ENCODE measurements at places on chromosomes 6 and 20.
A peak's percentile ranks its signal among the peaks of the same experiment; 100 is the strongest.

GRCh38 chr6:101851911-101852310 lies 458.4 kb downstream of the GRIK2 start:
- DNase-seq, result no peak

DNA sequence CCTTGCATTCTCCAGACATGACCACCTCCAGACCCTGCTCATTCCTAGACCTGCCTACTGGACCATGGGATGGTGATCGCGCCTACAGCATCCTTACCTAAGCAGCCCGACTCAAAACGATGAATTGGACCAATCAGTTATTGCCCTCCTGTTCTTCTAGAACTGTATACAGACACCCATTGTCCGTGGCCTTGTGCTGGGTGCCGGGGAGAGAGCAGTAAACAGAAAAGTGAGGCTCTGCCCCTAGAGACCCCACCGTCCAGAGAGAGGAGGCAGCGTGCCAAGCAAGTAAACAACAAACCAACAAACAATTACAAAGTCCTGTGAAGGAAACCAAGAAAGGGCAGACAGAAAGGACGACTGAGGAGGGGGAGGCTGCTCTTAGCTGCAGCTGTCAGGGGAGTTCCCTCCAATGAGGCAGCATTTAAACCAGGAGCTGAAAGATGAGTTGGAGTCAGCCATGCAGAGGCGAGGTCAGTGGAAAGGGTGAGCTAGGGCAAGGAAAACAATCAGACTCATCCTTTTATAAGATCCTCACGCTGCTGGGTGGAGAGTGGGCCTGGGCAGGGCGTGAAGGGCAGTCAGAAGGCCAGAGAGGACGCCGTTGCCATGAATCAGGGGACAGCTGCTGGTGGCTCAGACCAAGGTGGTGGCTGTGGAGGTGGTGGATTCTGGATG lies 37.6 kb upstream of the BLCAP start:
- DNase-seq, result no peak

DNA sequence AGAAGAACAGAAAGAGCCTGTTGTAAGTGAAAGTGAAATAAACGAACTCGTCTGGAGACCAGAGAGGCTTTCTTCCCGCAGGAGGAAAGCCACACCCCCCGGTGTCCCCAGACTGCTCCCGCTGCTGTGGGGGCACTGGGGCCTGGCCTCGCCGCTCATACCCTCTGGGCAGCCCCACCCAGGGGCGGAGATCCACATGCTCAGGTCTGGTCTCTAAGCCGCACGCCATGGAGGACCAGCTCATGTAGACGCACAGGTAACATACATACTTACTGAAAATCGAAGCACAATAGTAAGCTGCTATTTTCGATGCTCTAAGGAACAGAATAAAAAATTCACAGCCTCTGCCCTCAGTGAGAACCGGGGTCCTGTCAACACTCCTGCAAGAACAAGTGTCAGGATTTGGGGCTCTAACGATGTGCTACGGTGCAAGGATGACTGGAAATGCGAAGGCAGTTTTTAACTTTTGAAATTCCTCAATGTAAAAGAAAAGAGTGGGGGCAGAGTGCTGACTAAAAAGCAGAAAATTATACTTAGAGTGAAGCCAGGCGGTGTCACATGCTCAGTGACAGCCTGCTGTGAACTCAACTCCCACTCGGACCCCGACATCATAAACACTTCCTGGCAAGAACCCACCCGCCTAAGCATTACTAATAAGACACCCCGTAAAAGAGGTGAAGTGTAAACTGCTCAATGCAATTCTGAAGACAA lies 110.5 kb downstream of the IRF4 start:
- DNase-seq, result no peak

DNA sequence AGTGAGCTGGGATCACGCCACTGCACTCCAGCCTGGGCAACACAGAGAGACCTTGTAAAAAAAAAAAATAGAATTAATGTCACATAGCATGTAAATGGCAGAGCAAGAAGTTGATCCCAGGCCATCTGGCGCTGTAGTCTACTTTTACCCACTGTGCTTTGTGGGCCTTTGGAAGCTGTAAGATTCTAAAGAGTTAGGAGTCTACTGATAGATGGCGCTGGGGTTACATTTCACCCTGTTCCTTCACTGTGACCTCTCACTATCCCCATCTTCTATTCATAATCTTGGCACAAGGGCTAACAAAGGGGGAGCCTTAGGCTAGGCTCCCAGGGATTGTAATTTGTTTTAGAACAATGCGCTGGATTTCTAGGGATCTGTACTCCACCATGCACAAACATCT lies 24.4 kb downstream of the SIRPD start:
- DNase-seq, result peak; percentile 46

DNA sequence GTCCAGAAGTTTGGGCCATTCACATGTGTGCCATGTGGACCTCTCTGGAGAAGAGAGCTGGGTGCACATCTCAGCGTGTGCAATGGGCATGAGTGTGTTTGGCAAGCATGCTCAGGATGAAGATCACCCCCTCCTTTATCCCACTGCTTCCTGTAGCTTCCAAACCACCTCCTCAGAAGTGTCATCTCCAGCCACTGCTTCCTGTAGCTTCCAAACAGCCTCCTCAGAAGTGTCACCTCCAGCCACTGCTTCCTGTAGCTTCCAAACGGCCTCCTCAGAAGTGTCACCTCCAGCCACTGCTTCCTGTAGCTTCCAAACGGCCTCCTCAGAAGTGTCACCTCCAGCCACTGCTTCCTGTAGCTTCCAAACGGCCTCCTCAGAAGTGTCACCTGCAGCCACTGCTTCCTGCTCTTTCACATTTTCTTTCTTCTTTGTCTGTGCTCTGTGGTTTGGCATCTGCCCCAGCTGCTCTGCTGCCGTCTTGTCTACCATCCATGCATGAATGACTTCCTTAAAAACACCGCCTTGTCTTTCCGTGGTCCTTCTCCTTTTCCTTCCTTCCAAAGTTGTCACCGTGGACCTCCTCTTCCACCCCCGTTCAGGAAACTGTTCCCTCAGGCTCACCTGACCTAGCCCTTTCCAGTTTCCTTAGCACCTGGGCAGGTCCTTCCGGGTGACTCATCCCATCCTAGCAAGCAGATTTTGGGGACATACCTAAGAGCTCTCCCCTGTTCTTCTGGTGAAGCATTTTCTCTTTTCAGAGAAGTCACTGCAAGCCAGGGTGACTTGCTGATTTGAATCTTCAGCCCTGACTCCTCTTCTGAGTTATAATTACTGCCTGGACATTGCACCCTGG lies 43.5 kb upstream of the TIAM2 start:
- no peak for DNase-seq

- DNase-seq, result no peak
These were observed 495.2 kb downstream of the PREX1 start for GRCh38 chr20:48332555-48332954.

GRCh38 chr6:124334359-124334758 lies 530.7 kb downstream of the NKAIN2 start:
- DNase-seq, result no peak

DNA sequence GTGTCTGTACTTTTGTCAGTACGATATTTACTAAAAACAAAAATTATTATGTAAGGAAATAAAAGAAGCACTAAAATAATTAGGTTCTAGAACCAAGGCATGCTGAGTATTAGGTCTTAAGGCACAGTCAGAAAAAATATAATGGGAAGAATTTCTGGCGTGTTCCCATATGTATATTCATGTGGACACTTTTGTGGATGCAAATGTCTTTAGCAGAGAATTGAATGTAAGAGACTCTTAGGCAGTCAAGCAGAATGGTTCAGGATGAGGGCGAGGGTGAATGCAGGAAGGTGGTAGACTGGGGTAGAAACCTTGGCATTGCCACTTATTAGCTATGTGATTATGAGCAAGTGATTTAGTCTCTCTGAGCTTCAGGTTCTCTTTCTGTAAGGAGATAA lies 71.5 kb downstream of the SASH1 start:
- DNase-seq, result no peak

DNA sequence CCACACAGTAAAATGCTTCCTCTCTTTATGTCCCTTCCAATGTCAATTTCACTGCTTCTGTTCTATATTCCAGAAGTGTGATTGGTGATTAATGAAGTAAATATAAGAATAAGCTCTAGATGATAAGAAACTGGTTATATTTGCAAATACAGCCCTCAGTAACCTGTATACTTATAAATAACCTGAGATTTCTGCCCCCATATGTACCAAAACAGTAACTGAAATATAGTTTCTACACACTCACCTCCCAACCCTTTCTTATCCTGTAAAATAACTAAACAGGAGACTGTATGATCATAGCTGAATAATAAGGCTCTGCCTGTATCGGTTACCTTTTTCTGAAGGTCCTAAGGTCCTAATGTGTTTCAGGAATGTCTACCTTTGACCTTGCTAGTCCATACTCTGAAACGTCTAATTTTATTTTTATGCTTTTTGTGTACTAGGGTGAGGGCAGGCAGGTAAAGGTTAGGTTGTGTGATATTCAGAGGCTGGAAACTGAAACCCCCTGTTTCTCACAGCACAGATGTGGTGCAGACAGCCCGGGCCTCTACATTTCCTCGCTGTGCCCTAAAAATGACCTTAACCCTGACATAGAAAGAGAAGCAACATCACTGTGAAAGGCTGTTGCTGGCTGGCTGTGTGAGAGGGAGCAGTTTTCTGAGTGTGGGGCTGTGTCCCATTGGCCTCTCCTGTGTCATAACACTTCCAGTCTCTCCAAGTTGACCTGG lies 378.8 kb downstream of the CENPW start:
- DNase-seq, result no peak

GRCh38 chr6:41733707-41734665 lies 1.4 kb downstream of the TFEB start:
- peak; percentile 80 for DNase-seq

- DNase-seq, result no peak
These were observed 14.5 kb downstream of the ENPP4 start for GRCh38 chr6:46144270-46144669.

- DNase-seq, result no peak
These were observed 1279.0 kb upstream of the MAP3K7 start for GRCh38 chr6:91865889-91866288.

- DNase-seq, result peak; percentile 13
These were observed 173.6 kb downstream of the TAF4 start for GRCh38 chr20:61891916-61892649.

DNA sequence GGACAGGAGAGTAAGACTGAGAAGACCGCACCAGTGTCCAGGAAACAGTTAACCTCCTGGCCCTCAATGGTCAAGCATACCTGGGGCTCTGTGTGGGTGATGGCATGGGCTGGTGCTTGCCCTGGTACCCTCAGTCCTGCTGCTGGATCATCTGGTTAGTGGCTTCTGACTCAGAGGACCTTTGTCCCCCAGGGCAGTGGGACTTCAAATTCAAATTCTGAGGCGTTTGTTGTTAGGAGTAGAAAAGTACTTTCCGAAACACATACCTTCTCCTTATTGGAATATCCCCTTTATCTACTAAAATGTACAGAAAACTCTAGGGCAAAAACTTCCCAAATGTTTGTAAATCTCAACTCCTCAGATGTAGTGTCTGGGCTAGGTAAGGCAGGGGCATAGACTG lies 4.1 kb upstream of the SFT2D1 start:
- no peak for DNase-seq

- DNase-seq, result peak; percentile 54
These were observed 118.5 kb upstream of the SYNDIG1 start for GRCh38 chr20:24350923-24351368.

DNA sequence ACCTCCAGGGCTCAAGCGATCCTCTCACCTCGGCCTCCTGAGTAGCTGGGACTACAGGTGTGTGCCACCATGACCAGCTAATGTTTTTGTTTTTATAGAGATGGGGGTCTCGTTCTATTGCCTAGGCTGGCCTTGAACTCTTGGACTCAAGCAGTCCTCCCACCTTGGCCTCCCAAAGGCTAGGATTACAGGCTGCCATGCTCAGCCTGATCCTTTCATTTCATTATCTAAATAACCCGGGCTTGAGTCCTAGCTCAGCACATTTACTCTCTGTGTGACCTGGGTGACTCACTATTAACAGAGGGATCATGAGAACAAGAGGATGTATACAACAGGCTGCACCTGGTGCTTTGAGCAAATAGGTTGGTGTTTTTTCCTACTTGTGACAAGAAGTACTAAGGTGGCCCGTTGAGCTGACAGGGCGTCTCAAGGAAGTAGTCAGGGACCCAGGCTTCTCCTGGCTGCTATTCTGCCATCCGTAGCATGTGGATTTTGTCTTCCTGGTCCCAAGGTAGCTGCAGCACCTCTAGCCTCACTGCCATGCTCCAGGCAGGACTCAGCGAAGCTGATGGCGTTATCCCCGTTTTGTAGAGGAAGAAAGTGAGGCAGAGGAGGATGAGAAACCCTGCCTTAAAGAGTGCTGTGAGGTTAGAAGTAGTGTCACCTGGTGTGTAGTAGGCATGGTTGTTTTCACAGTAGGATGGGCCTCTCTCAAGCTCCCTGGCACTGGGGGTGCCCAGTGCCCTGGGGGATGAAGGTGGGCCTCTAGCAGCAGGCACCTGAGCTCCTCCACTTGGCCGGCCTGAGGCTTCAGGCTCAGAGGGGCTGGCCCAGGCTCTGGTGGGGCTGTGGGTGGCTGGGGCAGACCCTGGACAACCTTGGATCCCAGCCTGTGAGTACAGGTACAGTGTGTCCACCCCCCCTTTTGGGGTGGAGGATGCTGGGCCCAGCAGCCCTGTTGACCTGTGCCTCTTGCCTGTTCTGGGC lies 62.4 kb downstream of the ADNP start:
- DNase-seq, result no peak

DNA sequence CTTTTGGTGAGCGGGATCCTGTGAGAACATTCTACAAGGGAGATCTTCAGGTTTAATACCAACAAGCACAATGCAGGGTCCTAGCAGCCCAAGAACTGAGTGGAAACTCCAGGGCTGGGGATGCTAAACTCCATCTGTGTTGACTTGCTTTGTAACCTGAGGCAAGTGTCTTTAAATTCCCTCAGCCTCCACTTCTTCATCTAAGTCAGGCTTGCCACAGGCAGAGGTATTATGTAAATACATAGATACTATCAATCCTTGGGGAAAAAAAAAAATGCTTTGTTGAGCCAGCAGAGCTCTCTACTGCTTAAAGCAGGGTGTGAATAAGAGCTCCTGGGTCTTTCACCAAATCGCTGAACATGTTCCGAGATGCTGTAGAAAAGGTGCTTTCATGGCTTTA lies 114.2 kb upstream of the PHACTR1 start:
- no peak for DNase-seq

- no peak for DNase-seq
These were observed 133.4 kb upstream of the TOP1 start for GRCh38 chr20:40895182-40895581.

Data from ELR (cell line).